Bronchial epithelial cell (primary cell): ENCODE measurements at places on chromosomes 1 and 21. TPM values are rescaled to one million over a fixed set of nuclear protein-coding genes. Genes with fewer than 3 reads are reported as not detected.
A peak's percentile ranks its signal among the peaks of the same experiment; 100 is the strongest.

GRCh38 chr1:44619261-44619900 is 54.9 kb downstream of the TMEM53 start:
- DNase-seq: peak; percentile 31

DNA sequence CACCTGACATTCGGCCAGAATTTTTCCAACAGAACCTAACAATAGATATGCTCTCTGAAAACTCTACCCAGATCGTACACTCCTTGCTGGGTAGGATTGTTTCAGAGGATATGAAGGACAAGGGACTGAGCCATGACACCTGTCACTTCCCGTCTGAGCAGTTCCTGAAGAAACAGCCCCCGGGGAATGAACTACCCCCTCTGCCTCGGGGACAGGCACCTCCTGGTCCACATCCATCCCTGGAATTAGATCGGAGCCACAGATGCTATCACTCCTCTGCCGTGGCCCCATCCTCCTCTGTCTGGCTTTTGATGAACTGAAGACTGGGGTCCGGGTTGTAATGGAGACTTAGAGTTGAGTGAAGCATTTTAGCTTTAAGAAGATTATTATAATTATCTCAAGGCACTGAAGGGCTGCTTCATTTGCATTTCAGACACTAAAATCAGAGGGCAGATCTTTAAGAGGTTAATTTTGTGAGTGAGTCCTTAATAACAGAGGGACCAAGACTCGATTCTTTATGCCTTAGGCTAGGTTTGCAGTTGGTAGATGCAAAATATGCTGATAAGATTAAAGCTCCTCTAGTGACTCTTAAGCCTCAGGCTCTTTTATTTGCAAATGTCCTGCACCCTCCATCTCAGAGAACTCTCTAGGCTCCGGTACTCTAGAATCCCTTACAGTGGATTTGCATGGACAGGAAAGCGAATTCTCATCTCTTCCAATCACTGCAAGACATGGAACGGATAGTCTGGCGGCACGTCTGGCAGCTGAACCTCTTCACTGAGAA is 333.8 kb downstream of the KIF26B start:
- no peak for DNase-seq

DNA sequence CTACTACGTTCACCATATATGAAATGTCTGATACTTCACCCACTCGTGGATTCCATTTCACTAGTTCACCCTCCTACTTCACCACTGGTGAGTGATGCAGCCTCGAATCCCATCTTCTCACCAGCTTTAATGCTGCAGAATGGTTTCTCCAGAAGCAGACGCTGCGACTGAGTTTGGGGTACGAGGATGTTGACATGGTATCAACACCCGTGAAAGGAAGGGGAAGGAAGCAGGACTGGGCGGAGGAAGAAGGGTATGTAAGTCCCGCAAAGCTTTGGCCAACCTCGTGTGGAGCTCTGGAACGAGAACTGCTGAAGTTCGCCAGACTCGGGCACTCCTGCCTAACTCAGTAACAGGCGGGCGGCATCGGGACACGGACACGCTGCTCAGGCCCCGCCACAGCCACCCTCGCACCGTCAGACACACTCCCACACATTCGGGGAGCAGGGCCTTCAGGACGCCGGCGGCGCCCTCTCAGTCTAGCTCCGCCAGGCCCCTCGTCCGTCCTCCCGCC is 833 bp upstream of the DIP2A start:
- DNase-seq: peak; percentile 28

DNA sequence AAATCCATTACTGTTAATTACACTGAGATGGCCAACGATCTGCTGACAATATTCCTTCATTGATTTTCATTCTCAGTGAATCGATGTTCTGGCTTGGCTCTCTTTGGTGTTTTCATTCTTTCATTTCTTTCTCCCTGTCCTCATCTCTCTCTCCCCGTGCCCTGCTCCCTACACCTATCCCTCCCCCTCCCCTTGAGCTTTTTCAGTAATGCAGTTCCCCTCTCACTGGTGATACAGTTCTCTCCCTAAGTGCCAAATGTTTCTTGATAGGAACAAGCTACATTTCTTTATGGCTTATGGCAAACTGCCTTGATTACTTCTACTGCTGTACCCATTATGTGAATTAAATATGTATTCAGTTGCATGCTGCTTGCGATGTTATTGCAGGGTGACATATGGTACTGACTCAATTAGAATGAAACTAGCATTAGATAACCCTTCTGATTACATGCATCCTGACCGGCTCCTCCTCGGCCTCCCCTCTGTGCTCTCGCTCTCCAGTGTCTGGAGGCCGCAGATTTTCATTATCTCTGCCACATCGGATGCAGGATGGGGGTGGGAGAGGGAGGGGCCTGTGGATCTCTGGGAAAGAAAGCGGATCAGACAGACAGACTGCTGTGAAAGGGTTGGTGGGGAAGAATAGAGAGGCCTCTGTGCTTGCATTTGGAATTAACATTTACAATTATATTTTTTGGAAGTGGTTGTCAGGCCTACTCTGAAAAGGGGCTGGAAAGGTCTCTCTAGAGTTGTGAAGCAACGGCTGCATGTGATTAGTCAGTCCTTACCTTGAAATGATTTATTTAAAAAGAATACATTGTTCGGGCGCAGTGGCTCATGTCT is 130.9 kb downstream of the PBX1 start:
- DNase-seq: no peak

DNA sequence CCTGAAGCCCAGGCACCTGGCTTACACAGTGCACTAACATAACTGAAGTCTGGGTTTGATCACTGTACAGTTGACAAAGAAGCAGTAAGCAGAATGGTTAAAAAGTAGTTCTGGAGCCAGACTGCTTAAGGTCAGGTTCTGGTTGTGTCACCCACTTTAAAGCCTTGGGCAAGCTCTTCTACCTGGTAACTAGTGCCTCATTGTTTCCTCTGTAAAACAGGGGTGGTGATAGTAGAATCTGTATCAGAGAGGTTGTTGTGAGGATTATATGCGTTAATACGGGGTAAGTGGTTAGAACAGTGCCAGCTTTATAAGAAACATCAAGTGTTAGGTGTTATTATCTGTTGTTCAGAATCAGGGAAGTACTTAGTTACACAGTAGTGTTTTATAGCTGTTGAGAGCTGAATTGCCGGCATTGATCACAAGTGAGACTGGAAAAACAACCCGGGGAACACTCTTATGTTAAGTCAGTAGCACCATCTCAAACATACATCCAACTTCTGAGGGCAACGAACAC is 3.7 kb downstream of the BACH1 start:
- peak; percentile 32 for DNase-seq

- no peak for DNase-seq
Measured at GRCh38 chr1:166029196-166029945, 137.4 kb downstream of the FAM78B start.

DNA sequence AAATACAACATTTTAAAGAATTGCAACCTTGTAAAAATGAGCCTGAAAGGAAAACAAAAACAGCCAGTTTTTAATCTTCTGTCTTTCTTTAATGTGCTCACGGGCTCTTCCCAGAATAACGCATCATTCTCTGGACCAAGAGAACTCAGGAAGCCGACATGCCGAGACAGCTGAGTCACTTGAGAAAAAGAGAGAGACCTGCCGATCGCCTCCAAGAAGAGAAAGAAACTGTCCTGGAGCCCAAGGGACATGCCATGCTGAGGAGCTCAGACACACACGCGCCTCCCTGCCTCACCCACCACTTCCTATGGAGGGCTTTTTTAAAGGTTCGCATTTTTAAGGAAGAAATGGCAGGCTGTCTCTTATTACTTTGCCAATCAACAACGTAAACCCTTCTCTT is 176.4 kb downstream of the ZNF281 start:
- no peak for DNase-seq

Gene BSND
- under 0.01 TPM in 1 of 2 replicates, not detected in the other for total RNA-seq

GRCh38 chr1:184330875-184331274 is 56.0 kb upstream of the C1orf21 start:
- peak; percentile 61 for DNase-seq

- no peak for DNase-seq
Measured at GRCh38 chr1:27627061-27627460, 7.9 kb downstream of the FGR start.

- DNase-seq: peak; percentile 7
Measured at GRCh38 chr1:101438359-101438758, 201.5 kb downstream of the S1PR1 start.

DNA sequence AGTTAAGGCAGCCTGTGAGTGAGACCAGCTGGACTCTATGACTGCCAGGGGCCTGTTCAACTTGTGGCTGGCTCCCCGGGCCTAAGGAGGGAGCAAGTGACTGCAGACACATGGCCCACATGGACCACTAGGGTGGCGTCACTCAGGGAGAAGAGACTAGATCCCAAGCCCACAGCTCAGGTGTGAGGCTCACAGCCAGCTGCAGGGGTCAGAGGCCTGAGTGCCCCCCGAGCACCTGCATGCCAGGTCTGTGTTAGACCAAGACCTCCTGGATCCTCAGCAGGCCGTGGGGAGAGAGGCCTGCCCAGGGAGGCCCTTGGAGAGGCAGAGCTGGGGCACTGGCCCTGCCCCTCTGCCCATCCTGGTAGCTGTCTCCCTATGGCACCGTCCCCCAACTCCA is 142.4 kb upstream of the RUNX3 start:
- no peak for DNase-seq

DNA sequence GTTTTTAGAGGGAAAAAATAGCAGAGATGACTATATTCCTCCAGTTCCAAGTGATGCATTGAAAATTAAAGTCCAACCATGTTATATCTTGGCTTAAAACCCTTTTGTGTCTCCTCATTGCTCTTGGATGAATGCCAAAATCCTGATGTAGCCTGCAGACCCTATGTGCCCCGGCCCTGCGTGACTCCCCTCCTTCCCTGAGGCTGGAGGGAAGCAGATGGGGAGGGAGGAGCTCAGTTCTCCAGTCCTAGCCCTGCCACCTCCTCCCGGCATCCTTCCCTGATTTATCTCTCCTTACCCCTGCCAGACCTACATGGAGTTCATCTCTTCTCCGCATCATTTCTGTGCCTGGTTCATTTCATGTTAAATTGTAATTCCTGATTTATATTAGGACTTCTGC is 397.4 kb downstream of the PTPRU start:
- DNase-seq: no peak

DNA sequence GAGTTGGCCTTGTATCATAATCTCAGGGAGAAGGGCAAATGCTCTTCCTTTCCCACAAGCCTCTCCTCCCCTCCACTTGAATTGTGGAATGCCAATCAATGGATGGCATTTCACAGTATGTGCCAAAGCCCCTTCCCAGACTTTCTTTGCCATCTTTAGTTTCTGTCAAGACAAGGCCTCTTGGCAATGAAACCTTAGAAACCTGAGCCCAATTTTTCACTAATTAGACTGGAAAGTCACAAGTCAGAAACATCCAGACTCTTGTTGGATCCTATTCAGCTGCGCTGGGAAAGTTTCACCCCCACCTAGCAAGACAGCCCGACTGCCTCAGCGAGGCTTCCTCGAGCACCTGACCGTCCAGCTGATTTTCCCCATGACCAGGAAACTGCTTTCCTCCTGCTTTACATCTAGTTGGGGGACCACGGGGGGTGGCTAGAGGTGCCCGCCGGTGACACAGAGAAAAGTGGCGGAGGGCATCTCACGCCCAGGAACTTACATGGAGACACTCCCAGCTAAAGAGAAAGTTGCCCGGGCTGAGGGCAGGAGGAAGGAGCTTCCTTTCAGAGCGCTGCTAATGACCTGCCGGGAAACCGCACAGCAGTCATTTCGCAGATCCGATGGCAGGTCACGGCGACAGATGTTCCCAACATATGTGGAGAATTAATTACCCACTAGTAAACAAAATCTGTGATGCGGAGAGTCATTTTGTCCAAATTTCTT is 302.6 kb upstream of the RRP15 start:
- no peak for DNase-seq

DNA sequence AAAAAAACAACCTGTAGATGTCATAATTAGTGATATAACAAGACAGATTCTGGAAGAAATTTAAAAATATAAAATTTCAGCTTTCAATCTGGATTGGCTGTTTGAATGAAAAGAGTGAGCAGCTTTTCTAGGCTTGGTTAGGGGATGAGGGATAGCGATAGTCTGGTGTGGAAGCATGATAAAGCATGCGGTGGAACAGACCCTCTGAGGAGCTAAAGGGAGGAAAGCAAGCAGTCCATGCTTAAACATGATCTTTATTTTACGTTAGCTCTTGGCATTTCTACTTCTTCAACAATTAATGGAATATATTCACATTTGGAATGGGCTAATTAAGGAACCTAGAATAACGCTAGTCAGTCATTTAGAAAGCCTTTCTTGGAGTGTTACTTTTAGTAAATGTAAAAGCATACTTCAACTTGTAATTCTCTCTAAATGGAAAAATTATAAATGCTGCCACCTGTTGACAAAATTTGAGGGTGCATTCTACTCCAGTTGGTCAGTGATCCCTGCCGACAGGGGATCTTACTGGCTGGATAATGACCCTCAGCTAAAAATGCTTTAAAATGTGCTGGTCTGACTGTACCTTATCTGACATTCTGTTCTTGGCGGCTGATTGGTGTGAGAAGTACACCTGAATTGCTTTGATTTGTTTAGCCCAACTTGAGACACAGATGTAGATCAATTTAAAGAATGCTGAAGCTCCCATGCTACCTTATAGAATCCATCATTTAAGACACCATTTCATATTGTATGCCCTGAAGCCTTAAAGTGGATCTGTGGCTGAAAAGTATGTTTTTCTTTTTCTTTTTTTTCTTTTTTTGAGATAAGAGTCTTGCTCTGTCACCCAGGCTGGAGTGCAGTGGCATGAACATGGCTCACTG is 61.2 kb downstream of the AK4 start:
- peak; percentile 45 for DNase-seq

- DNase-seq: no peak
Measured at GRCh38 chr21:46193829-46194373, 9.6 kb upstream of the SPATC1L start.

Gene TUT4
- 17.6 and 18.6 TPM in 2 replicates for total RNA-seq

Gene PIK3C2B
- 2.1 and 8.4 TPM in 2 replicates for total RNA-seq

DNA sequence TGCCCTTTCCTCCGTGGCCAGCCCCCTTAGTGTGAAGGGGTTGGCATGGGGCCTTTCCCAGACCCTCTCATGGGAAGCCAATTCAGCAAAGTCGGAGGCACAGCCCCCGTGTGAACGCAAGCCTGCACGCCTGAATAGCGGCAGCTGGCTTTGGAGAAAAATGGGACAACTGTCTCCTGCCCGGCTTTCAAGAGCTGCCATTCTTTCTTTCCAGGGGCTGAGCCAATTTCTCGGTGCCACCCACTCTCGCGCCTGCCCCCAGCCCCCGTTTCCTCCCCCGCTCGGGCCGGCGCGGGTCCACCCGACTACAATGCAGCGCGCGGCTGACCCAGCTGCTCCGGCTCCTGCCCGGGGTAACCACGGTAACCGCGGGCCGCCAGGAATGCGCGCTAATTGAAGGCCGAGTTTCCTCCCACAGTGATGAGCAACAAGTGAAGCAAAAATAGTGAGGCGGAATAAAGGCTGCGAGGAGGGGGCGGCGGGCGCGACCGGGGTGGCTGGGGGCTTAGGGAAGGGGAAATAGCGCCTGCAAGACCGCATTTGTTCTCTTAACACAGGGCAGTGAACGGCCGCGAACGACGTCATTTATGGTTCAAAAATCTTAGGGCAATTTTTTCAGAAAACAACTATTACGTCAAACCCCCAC is 27.8 kb downstream of the ILDR2 start:
- DNase-seq: peak; percentile 5

DNA sequence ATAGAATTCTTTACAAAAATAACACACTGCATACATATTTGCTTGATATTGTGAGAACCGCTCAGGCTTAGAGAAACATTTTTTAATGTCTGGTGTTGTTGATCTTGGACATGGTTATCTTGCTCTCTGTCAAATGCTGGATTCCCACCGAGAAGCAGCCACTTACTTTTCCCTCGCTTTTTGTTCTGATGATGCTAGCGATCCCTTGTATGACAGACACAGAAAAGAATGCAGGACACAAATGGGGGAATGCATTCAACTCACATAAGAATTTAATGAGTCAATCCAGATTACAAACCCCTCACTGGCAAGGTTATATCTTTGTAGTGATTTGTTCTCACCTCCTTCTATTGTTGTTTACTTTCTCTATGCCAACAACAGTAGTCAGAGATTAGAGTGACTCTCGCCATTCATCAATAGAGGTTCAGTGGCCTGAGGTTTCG is 76.8 kb upstream of the AKT3 start:
- DNase-seq: peak; percentile 87
